G401 (cell line): ENCODE measurements at places on chromosomes 2 and 18. TPM values are rescaled to one million over a fixed set of nuclear protein-coding genes. Genes with fewer than 3 reads are reported as not detected.
A peak's percentile ranks its signal among the peaks of the same experiment; 100 is the strongest.

The IL1RL2 gene
- not detected in 2 replicates for total RNA-seq

The CFAP65 gene
- total RNA-seq: not detected in 2 replicates

The GNLY gene
- total RNA-seq: not detected in 2 replicates

The CCDC121 gene
- 2.9 and 4.2 TPM in 2 replicates for total RNA-seq

The CASP10 gene
- 2.8 and 3.2 TPM in 2 replicates for total RNA-seq

The TCF23 gene
- total RNA-seq: not detected in 2 replicates

The CFAP53 gene
- not detected in 2 replicates for total RNA-seq

The FAM117B gene
- 4.0 and 4.4 TPM in 2 replicates for total RNA-seq

The OTOS gene
- total RNA-seq: not detected in 2 replicates

The LINC00305 gene
- not detected in 2 replicates for total RNA-seq

DNA sequence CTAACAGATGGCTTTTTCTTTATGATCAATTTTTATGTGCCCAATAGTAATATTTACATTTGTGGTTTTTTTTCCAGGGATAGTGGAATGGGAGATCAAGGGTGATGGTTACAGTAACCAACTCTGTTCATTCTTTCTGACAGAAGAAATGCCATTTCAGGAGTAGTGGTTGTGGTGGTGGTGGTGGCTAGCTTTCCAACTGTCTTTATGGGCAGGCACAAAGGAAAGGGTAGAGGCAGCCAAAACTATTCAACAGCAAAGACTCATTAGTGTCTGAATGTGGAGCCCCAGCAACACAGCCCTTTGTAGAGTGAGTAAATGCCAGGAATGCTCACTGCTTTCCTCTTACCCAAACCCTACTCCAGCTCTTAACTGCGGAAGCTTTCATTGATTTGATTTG lies 227.7 kb downstream of the RND3 start:
- no peak for DNase-seq

GRCh38 chr2:147008481-147008880 lies 836.3 kb upstream of the ACVR2A start:
- DNase-seq: no peak

- peak; percentile 70 for DNase-seq
Observed at GRCh38 chr18:48728204-48728833, 189.5 kb downstream of the CTIF start.

DNA sequence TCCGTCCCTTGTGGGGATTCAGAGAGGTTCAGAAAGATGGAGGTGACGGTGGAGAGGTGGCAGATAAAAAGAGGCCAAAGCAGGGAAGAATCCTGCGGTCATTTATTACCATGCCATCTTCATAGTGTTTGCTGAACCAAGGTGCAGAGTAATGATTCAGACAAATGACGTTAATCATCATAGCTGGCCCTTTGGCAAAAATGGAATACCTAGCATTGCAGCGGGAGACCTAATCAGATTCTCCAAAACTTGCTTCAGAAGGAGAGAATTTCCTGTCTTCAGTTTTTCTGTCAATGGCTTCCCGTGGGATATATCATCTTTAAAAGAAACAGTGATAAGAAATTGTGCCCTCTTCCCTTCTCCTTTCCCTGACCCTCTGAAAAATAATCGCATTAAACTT lies 175.4 kb downstream of the PTGR3 start:
- no peak for DNase-seq

DNA sequence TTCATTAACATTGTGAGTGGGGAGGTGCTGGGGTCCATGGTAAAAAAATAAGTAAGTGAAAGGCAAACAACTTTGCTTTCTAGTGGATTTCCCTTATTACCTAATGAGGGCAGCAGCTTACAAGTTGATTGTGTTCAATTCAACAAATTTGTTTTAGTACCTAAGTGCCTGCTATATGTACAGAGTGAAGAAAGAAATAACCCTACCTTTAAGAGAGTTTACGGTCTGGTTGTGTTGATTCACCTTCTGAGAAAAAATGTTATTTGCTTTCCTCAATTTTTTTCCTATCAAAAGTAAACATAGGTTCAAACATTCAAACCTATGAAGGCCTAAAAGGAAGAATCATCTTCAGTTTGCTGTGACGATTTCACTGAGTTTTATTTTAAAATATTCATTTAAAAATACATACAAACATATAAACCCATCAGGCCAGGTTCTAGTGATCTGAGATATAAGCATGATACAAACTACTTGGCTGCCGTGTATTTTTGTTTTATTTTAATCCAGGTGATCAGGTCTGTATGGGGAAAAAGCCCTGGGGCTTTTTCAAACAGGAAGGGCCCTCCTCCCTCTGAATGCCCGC lies 1.5 kb upstream of the SPTBN1 start:
- peak; percentile 45 for DNase-seq

DNA sequence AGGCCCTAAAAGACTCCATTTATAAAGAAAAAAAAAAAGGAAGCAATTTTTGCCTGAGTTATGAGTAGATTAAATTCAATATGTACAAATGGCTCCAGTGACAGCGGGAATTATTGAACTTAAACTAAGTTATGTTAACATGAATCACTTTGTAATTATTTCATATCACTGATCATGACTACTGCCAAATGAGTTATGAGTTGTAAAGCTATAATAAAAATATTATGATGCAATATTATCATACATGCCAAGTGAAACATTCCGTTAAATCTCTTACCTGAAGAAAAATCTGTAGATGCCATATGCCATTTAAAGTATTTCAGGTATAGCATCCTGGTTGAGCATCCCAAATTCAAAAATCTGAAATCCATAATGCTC lies 217.5 kb downstream of the DLGAP1 start:
- DNase-seq: no peak

DNA sequence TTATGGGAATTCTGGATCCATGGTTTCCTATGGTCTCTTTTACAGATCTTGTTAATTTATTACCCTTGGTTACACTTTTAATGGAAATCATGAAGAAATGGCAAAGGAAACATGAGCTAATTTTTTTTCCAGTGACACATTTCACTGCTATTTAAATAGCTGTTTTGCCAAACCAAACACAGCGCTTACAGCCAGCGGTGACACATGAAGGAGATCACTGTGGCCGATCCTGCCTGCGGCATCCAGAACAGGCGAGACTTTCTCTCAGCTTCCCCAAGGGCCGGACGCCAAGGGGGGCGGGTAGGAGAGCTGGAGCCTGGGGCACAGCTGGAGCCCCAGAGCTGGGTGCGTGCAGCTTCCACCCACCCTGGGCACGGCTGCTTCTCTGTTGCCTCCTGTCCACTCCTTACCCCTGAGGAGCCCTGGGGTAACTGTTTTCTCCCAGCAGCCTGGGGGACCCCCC lies 81.4 kb upstream of the PKDCC start:
- no peak for DNase-seq

GRCh38 chr2:36193680-36194079 lies 161.9 kb upstream of the CRIM1 start:
- DNase-seq: no peak

DNA sequence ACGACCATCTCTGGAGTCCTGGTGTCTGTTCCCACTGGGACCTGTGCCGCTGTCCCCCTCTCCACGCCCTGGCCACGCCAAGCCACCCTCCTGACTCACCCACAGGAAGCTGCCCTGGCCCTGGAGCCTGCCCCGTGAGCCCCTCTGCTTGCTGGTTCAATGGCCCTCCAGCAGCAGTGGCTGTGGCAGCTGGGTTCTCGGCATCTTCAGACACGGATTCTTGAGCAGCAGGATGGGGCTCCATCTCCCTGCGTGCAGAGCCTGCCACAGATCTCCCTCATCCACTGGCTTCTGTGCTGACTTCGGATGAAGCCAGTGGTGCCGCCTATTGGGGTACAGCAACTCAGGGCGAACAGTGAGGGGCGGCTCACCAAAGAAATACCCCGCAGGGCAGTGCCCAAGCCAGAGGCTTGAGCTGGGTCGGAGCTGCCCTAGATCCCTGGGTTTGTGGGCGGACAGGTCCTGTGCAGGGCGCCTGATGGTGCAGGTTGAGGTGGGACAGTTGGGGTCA lies 14.0 kb downstream of the CAPN10 start:
- DNase-seq: no peak

- DNase-seq: peak; percentile 61
Observed at GRCh38 chr2:105615305-105615704, 129.4 kb upstream of the NCK2 start.

GRCh38 chr2:216350214-216350791 lies 22.0 kb downstream of the MARCHF4 start:
- DNase-seq: no peak

- DNase-seq: no peak
Observed at GRCh38 chr2:145431181-145431951, 911.4 kb upstream of the ZEB2 start.

DNA sequence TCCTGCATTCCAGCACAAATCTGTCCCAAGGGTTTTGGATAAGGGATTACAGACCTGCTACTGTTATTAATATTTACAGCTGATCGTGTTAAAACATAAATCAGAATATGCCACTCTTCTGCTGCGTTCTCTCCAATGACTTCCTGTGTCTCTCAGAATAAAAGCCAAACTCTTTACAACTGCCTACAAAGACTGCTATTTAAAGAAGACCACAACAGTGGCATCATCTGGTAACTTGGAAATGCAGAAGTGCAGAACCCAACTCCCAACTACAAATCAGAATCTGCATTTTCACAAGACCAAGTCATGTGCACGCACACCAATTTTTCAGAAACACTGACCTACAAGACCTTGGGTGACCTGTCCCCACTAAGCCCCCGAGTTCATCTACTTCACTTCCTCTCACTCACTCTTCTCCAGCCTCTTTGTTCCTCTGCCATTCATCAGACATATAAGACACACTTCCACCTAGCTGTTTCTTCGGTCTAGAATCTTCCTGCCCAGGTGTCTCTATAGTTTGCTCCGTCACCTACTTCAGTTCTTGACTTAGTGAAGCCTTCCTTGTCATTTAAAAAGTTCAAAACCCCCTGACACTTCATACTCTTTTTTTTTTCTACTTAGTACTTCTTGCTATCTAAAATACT lies 36.0 kb downstream of the CHN1 start:
- DNase-seq: no peak

DNA sequence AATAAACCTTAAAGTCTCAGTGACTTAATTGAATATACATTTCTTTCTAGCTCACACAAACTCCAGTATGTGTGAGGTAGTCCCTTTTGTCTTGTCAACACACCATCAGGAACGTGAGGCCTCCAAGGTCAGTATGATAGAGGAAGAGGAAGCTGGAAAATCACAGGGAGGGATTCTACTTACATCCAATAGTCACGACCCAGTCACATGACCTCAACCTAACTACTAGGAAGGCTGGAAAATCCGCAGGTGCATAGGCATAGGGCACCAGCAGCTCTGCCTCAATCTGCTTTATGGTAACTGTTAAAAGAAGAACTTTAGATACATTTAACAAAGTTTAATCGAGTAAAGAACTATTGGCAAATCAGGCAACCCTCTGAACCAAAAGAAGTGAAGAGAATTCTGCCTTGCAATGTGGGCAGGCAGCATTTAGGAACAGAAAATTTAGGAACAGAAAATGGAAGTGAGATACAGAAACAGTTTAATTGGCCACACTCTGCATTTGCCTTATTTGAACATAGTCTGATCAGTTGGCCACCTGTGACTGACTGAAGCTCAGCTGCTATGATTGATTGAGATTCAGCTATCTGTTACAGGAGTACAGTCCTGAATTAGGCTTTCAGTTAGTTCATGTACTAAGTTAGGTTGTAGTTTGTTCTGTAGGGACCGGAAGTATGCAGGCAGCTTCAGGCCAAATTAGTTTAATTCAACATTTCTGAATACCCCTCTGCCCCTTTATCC lies 165.0 kb upstream of the PARD3B start:
- DNase-seq: no peak

DNA sequence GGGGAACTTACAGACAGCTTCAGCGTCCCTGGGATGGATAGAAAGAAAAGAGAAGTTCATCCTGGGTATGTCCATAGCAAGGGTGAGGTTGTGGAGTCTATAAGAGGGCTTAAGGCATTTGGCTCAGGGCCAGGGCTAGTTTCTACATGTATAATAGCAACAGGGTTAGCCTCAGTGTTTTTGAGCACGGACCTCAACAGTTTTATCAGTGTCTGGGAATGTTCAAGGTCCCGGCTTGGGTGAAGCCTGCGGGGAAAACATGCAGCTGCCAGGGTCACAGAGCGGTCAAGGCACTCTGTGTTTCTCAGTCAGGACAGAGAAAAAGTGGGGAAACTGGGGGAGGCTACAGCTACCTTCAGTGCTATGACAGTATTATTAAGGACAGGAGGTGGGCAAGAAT lies 427.7 kb upstream of the HS6ST1 start:
- DNase-seq: no peak

DNA sequence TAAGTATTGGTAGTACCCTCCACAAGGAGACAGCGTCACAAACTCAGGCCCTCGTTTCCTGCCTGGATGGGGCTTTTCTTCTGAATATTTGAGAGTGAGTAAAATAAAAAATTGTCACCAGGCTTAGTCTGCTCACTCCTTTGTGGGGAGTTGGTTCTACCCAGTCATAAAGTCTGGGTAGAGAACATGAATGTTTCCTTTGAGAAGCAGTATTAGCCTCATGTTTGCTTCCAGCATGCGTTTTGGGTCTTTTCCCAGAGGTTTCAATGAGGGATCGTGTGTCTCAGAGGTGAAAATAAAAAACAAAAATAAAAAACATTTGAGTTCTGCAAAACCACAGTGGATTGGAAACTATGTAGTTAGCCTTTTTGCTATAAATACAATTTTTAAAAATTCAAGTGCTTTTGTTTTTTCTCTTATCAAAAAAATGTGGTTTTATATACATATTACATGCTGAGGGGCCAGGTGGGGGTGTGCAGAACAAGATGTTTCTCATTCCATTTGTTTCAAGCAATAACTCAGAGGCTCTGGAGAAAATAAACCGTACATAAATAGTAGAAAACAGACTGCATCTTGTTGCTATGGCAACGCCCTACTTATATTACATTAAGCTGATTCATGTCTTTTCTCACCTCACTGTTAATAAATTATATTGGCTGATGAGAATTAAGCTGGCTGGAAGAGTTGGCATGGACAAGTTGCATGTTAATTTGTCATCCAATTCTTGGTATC lies 225.4 kb upstream of the FBXO11 start:
- peak; percentile 97 for DNase-seq

- no peak for DNase-seq
Observed at GRCh38 chr2:24231461-24231881, 56.6 kb downstream of the FAM228A start.

GRCh38 chr2:42183775-42184174 lies 14.6 kb downstream of the EML4 start:
- DNase-seq: no peak

GRCh38 chr2:54432251-54433015 lies 23.7 kb upstream of the SPTBN1 start:
- peak; percentile 76 for DNase-seq

DNA sequence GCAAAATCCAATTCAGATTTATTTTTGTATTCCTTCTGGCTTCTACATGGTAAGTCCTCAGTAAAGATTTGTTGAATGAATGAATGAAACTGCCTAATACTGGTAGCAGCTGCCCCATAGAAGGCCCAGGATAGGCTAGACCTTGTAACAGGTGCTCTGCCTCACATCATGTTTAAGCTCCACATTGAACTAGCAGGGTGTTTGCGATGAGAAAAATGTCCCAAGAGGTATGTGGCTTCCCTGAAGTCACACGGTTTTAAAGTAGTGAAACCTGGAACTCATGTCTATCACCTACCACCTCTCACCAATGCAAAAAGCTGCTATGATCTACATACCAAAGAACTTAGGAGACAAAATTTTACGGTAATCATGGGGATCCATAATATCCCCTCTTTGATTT lies 765 bp upstream of the LHCGR start:
- DNase-seq: no peak
